T-cell (primary cell): ENCODE measurements at places on chromosomes 4 and X.

DNA sequence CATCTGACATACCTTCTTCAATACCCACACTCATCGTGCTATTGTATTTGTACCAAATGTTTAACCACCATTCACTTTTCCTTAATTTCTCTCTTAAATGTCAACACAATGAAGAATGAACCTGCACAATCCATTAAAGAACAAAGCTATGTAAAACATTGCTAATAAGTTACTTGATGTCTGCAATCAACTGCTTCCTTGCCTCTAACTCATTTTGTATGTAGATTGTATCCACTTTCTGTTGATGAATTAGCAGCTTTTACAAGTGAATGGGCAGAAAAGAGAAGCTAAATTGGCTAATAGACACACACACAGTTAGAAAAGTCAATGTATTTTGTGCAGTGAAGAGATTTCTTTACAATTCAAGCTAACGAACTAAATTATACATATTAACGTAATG lies 212.5 kb upstream of the NDST3 start:
- DNase-seq, result no peak

GRCh38 chr4:153489856-153490558 lies 23.8 kb downstream of the TMEM131L start:
- DNase-seq, result no peak

- no peak for DNase-seq
Measured at GRCh38 chr4:1508161-1509160, 102.2 kb upstream of the NKX1-1 start.

DNA sequence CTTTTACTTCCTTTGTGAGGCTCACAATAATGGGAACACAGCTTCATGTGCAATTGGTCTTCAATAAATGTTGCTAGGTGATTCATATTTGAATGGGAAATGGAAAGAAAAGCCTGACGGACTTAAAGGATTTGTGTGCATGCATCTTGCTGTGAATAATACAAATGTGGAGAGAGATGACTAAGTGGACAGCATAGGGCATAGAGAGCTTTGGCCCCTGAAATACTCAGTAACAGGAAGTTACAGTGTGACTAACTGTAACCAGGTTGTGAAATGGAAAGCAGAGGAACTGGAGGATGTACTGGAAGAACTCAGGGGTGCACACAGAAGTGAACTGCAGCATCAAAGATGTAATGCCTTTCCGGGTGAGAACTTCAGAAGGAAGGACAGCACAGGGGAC lies 206.7 kb downstream of the MGST2 start:
- no peak for DNase-seq

DNA sequence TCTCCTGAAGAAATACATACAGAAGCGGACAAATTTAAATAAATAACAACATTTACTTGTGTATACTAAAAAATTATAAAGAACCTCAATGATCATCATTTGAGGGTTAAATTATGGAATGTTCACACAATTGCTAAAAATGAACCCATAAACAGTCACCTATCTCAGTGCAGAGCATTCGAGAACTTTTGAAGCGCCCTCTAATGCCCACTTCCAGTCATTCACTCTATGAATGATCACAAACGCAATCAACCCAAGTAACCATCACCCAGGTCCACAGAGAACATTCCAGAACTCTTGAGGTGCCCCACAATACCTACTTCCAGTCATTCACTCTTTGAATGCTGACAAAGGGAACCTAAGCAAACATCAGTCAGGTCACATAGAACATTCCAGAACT lies 103.5 kb upstream of the PLAC1 start:
- DNase-seq, result peak; percentile 4

DNA sequence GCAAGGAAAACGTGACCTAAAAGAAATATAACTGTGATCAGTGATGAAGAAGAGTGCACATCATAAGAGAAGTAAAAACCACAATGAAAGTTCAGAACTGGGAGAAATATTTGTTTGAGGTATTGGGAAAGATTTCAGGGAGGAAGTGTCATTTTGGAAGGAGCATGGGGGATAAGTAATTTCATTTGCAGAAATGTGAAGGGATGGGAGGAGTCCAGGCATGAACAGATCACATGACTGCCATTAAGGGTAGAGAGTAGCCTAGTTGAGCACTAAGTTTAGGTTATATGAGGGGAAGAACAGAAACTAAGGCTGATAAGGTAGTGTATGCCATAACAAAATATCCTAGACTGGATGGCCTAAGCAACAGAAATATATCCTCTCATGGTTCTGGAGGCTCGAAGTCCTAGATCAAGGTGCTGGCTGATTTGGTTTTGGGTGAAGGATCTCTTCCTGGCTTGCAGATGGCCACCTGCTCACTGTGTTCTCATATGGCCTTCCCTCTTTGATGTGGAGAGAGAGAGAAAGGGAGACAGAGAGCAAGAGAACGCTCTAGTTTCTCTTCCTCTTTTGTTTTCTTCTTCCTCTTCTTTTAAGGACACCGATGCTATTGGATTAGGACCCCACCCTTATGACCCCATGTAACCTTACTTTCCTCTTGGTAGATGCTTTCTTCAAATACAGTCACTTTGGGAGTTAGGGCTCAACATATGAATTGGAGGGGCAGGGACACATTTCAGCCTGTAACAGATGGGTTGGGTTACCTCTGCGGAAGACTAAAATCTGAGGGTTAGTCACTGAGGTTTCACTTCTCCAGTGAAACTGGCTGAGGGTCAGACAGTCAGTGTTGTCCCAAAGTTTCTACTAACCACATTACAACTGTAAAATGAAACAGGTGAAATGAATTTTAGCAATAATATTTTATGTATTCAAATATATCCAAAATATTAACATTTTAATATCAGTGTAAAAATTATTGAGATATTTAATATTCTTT lies 77.9 kb downstream of the EGF start:
- no peak for DNase-seq

- DNase-seq, result no peak
Measured at GRCh38 chr4:38133711-38134480, 173.7 kb downstream of the PTTG2 start.

DNA sequence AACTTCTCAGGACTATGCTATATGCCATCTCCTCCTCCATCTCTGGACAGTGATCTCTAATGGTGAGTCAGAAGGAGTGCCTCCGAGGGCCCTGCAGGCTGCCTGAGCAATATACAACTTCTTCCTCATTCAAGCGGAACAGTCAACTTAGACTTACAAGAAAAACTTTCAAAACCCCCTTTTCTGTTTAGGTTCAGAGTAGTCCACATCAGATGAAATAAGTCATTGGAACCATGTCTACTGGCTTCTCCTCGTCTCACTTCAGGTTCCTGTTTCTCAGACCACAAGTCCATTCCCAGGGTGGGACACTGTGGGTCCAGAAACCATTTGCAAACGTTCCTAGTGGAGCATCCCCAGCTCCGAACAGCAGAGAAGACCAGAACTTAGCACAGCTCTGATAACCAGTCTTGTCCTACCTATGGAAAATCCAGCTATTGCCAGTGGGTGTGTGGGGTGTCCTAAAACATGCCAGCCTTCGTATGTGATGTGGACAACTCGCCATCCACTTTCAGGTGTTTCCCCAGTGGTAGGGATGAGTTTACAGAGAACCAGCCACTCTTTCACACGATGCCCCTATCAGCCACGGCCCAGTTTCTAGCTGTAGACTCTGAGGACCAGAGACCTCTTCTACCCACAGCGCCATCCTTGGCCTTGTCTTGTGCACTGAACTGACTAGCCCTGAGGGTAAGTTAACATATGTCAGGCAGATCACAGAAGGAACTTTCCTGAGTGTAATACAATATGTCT lies 32.7 kb upstream of the NKRF start:
- no peak for DNase-seq

DNA sequence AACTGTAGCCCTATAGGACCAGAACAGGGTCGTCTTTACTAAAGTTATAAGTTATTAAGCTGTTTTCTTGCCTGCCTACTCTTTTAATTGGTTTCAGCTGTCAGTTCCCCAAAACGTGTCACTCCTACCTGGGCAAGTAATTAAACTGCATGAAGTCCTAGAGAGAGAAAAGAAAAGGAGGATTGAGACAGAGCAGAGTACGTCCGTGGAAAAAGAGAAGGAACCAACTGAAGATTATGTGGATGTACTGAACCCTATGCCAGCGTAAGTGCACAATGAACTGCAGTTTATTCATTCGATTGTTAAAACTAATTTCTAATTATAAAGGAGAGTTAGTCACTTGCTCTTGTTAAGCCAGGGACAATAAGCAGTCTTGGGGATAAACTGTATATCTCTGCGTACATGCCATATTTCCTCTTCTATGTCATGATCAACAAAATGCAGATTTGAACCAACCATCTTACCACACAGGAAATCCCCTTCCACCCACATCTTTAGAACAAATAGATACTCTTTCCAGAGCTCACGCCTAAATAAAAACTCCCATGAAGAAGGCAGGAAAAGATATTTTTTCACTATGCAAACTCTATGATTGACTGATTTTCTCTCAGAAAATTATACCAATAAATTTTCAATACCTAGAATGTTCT lies 22.8 kb downstream of the STAP1 start:
- DNase-seq, result no peak

DNA sequence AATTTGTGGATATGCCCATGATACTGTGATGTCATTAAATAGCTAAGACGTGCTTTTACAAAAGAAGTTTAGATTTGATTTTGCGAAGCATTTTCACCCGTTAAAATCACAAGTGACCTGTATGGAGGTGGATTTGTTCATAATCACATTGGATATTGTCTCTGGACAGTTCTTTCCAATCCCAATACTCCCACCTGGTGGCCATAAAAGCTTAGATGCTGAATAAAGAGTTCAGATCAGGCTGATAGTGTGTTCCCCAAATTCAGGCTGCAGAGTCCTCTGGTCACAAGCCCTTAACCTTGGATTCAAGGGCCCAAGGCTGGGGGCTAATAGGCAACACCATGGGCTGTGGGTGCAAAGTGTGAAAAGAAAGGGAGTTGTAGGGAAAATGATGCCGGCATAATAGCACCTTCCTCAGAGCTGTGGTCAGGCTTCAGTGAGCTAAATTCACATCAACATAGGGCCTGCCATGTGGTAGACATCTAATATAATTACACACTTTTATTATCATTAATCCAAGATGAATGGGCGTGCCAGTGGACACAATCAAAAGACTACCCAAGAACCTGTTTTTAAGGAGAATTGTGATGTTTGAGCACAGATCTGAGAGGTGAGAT lies 28.1 kb downstream of the SMIM43 start:
- DNase-seq, result no peak

DNA sequence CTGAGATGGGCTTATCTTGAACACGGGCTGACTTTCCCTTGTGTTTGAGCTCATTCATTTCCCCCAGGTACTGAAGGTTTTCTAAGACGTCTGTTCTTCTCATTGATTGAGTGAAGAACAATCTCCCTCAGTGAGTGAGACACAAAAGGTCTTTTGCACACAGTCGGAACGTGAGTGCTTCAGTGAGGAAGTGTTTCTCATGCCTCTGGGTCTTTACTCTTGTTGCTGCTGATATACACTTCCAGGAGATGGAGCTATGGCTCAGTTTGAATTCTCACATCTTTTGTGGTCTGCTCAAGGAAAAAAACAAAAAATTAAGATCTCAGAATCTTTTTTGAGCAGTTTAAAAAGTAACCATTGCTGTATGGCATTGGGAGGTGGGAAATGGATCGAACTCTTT lies 981.9 kb upstream of the TENM3 start:
- DNase-seq, result no peak
